ENCODE measurements at places on chromosomes 6 and 20.
A peak's percentile ranks its signal among the peaks of the same experiment; 100 is the strongest.

DNA sequence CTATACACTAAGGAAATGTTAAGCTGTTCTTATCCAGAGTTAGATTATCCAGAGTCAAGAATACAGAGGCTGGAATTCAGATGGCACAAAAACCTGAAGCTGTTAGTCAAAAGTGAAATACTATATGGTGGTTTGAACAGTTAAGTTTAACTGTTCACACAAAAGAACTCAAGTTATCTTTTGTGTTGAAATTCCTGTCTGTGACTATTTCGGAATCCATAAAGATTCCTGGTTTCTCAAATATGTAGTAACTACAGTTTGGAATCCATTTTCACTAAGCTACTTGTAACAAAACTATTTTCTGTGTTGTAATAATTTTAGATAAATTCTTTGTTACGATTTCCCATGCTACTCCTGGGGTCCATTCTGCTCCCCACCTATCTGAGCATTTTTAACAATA, 24.5 kb downstream of the FIG4 start:
- DNase-seq = no peak

DNA sequence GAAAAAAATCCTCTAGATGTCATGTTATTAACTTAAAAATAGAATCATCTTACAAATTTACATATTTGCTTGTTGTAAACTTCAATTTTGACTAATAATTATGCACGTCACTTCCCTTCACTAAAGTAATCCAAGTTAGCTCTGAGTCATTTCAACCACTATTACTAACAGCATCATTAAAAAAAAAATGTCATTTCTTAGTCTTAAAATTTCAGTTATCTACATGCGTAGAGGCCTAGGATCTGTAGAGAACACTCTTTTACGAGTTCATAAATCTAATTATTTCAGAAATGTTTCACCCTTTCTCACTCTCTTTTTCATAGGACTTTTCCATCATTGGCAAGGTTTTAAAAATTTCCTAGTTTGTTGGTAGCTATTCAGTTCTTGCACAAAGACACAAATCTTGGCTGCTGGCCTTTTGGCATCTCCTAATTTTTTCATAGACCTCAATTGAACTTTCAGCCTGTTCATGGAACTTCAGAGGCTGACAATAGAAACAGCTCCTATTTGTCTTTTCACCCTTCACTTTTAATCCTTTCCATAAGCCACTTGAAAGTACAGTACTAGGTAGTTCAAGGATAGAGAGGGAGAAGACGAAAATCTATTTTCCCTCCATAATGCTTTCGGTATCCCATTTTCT, 61.5 kb downstream of the OGFRL1 start:
- DNase-seq = no peak

DNA sequence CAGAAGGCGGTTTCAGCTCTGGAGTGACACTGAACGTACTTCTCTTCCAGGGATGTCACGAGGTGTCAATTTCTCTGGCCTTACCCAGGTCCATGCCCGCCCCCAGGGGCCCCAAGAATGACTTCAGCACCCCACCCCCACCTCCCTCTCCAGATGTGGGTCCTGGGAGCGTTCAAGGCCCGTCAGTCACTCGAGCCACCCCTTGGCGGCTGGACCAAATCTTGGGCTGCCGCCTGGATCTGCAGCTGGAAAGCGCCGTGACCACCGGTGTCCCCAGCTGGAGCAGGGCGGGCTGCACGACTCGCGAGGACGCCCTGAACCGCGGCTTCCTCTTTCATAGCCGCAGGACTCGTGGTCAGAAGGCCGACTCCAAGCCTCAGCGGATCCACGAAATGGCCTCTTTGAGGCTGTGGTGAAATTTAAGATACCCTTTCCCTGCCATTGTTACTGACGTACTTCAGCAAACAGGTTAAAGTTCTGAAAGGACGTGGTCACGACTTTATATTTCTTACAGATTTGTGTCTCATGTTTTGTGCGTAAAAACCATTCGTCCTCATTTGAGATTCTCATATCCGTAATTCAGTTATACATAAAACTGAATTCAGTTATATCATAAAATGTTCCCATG, 29.3 kb downstream of the TRIM38 start:
- peak; percentile 74 for DNase-seq

DNA sequence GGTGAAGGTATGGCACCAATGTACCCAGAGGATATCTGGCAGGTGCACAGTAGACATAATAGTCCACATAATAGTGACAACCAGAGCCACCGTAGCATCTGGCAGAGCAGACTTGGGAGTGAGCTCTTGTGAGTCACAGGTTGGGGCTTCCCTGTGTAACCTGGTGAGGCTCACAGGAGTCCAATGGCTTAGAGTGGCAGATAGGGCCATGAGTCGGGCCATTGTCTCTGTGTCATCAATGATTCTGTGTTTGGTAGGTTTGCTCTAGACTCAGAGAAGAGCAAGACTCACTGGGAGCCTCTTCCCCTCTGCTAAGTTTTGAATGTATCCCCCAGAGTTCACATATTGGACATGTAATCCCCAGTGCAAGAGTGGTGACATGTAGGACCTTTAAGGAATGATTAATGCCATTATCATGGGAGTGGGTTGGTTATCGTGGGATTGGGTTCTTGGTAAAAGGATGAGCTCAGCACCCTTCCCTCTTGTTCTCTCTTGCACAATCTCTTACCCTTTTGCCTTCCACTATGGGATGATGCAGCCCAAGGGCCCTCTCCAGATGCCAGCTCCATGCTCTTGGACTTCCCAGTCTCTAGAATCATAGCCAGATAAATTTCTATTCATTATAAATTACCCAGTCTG, 22.6 kb upstream of the SIRPA start:
- DNase-seq = no peak

- peak; percentile 13 for DNase-seq
Measured at GRCh38 chr6:28251661-28252008, 434 bp downstream of the ZKSCAN4 start.

DNA sequence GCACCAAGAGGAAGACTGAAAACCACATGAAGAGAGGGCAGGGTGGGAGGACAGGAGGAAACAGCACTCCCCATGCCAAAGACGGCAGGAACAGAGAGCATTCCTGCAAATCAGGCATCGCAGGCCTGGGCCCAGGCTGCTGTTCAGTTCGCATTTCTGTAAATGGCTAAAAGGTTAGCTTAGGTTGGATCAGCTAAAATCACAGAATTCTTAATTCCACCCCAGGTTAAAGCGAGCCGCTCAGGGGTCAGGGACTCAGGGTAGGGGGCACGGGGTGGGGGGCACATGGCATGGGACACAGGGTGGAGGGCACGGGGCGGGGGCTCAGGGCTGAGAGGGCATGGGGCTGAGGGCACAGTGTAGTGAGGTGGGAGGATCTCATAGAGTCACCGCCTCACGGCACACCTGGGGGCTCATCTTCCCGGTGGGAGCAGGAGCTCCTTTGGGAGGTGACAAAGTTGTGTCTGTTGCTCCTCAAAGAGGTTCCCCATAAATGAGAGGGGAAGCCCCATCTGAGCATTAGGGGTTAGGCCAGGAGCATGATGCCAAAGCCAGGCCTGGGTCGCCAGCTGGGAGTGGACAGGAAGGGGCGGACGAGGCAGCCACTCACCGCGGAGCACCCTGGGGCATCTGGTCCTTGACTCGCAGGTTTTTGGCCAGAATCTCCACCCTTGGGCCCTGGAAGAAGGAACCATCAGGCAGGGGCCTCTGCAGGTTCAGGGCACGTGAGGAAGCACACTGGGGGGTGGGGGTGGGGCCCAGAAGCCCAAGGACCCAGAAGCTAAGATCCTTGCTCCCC, 200.7 kb downstream of the PREX1 start:
- no peak for DNase-seq

DNA sequence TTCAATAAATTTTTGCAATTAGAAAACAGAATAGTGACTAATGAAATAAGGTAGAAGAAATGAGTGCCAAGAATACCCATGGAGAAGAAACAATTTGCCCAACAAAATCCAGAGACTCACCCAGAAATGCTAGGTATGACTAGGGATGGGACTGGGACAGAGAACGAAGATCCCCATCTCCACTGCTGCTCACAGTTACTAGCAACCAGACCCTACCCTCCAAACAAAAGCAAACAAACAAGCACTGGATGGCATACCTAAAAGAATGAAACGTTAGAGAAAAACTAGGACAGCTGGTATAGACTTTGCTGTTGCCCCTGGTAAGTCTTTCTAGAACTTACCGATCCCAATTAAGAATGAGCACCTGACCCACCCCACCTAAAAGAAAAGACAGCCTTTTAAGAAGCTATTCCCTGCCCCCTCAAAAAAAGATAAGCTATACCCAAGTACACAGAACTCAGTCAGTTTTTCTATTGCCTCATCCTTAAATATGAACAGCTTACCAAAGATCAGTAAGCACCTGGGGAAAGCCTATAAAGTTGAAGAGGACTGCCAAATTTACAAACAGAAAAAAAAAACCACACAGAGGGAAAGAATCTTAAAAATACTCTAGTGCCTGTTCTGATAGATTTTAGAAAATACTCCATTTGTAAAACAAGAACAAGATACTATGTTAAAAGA, 31.7 kb downstream of the REPS1 start:
- no peak for DNase-seq

GRCh38 chr20:48841196-48841874, 13.5 kb upstream of the PREX1 start:
- DNase-seq = no peak

DNA sequence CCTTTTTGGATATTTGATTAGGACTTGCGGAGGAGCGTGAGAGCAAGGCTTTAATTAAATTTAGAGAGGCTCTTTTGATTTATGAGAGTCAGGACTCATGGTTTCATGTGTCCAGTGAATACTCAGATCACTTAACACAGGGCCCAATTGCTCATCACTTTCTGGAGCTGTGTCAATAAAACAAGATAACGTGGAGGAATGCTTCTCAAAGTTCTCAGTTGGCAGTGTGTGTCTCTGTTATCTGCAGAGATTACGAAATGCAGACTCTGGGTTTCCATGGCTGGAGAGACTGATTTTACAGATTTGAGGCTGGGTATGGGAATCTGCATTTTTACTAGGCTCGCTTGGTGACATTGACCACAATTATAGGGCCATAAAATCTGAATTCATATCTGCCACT, 335.8 kb upstream of the FLRT3 start:
- no peak for DNase-seq

DNA sequence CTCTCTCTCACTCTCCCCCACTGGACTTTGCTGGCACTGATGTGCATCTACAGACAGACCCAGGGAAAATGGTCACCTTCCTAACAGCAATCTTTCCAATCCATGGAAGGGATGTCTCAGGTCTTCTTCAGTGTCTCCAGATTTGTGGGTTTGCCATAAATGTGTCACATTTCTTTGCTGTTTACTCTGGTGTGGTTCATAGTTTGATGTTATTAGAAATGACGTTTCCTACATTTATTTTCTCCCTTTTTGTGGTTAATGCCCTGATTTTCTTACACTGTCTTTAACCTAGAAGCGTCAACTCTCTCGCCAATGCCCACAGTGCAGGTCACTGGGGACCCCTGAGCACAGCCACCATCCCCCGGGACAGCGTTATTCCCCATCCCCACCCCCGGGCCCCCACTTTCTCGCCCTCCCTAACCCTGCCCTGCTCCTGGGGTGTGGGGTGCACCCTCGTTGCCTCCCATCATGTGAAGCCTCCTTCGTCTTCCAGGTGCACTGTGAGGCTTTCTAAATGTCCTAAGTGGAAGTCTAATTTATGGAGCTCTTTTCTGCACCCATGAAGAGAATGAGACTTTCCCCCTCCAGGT, 86.5 kb downstream of the YTHDF1 start:
- DNase-seq = no peak

GRCh38 chr20:46206025-46206424, 87.9 kb downstream of the CD40 start:
- peak; percentile 67 for DNase-seq

- no peak for DNase-seq
Measured at GRCh38 chr6:6891949-6892461, 215.8 kb upstream of the RREB1 start.

GRCh38 chr6:131914234-131914633, 36.9 kb downstream of the CCN2 start:
- peak; percentile 29 for DNase-seq

DNA sequence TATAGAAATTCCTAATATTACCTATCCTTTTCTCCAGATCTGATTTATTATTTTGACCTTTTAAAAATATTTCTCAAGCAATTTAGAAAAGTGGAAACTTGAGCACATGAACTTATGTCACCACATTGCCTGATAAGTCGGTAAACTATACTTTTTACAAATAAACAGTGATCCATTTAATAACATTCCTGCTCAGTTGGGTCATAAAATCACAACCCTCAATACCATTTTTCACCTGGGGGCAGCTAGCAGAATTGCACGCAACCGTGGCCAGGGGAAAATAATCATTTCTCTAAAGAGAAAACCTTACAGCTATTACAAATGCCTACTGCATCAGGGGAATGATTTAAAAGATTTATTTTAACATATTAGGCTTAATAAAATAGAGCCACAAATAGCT, 614.5 kb downstream of the PHF3 start:
- DNase-seq = no peak

DNA sequence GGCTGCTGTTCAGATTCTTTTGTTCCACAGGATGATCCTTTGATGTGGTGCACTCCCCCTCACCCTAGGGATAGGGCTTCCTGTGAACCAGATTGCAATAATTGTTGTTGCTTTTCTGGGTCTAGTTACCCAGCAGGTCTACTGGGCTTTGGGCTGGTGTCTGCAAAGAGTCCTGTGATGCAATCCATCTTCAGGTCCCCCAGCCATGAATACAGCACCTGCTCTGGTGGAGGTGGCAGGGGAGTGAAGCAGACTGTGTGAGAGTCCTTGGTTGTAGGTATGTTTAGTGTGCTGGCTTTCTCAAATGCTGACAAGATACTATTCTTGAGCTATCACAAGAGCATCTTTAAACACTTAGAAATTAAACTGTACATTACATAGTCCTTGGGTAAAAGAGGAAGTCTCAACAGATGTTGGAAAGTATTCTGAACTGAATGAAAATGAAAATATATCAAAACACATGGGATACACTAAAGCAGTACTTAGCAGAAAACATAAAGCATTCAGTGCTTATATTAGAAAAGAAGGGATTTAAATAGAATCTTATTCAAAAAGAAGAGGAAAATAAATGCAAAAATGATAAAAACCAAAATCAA, 49.1 kb upstream of the CCR6 start:
- DNase-seq = no peak

DNA sequence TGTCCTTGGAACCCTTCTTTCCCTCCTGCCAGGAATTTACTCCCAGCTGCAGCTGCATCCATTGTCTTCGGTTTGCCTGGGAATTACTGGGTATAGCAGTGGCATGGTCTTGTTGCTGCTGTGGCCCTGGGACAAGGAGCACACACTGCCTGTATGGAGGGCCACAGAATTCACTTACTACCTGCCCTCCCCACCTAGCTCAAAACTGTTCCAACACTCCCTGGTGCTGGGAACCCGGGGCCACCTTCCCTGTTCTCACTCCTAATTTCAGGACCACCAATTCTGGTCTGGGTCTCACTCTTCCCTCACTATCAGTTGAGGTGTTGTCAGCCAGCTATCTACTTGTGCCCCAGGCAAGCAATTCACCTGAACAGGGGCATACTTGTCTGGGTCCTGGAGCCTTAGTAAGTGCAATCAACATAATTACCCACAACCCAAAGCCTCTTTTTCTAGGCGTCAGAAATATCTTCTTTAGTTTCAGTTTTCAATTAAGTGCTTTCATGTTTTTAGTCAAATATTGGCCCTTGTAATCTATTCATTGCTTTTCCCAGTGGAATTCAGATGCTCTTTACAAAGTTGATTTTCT, 47.2 kb downstream of the METTL24 start:
- no peak for DNase-seq

Data from Daoy (cell line).